ENCODE measurements at places on chromosomes 13 and 19. TPM values are rescaled to one million over a fixed set of nuclear protein-coding genes. Genes with fewer than 3 reads are reported as not detected.

Gene LIM2
- not detected for total RNA-seq

Gene CNFN
- 2.0 TPM for total RNA-seq

Gene DEDD2
- 33.7 TPM for total RNA-seq

Gene CLEC4M
- total RNA-seq, result not detected

Gene CCDC8
- 8.8 TPM for total RNA-seq

Gene LRP3
- total RNA-seq, result 8.4 TPM

Gene RGL3
- not detected for total RNA-seq

Gene ZNF583
- total RNA-seq, result 4.1 TPM

Gene PSG11
- not detected for total RNA-seq

Gene GJB6
- total RNA-seq, result not detected

Gene APBA3
- total RNA-seq, result 30.9 TPM

Gene TRIM28
- 591 TPM for total RNA-seq

Gene CD37
- not detected for total RNA-seq

Gene CSNK1G2
- total RNA-seq, result 54.1 TPM

Gene MAMSTR
- total RNA-seq, result 0.34 TPM

Gene ZNF530
- total RNA-seq, result 7.5 TPM

DNA sequence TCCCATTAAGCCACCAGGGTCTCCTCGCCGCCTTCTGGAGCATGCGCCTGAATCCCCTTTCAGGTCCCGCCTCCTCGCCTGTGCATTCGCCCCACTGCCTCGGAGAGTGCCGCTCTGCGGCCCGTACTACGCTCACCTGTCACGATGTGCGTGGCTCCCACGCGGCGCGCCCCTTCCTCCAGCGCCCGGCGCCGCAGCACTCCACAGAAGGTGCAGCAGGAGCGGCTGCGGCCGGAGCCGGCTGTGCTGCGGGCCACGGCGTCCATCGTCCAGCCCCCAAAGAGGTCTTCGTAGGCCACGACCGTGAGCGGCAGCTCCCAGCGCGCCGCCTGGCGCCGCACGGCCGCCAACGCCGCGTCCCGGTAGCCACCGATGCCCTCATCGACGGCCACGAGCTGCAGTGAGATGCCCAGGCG lies 4.3 kb downstream of the CTU1 start:
- DNase-seq, result no peak

DNA sequence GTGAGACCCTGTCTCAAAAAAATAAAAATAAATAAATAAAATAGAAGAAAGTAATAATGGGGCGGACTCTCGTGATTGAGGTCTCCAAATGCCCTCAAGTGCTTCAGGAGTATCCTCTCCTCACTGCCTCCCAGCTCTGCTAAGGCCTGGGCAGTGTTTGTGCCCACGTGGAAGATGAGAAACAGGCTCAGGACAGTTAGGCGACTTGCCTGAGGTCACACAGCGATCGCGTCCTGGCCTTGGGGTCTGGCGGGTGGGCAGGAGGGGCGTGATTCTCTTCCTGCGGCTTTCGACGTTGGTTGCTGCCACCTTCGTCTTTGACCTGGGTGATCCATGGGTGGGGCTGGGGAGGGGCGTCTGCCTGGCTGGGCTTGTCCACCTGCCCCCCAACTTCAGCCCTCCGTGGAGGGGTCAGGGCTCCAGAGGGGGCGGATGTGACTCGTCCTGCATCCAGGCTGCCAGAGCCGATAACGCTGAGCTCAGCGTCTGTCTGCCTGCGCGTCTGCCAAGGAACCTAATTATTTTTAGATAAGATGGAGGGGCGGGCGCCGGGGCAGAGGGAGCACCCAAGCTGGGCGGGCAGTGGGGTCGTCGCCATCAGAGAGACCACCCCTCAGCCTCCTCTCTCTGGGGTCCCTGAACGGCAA lies 56.9 kb downstream of the NFIC start:
- no peak for DNase-seq

DNA sequence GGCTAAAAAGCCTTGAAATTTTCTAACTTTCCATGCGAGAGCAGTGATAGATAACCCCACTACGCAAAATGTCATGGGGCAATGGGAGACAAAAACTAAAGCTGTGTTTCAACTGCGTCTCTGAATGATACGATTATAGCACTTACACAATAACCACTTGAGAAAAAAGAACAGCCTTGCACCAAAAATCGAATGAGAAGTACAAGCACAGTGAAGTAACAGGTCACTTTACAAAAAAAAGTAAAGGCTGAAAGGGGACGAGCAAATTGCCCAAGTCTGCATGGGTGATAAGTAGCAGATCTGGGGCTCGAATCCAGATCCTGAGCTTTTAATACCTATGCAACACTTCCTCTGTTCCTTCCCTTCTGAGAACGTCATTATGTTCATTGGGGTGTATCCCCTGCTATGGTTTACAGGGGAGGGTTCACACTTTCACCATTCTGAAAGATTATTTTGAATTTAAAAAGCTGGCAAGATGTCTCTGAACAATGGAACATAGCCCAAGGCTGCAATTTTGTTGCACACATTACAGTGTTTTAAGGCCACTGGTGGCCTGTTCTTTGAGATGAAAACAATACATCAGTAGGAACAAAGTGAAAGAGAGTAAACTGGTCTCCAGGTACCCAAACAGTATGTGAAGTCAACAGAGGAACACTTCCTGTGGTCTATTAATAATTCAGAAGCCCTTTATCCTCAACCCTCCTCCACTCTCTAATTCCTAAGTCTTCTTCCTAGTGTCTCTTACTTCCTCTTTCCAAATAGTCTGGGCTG lies 3.2 kb downstream of the CPB2 start:
- DNase-seq, result no peak

- no peak for DNase-seq
These were observed 16.2 kb downstream of the PPP1R12C start for GRCh38 chr19:55101261-55101660.

GRCh38 chr13:79825959-79826358 lies 345.0 kb downstream of the NDFIP2 start:
- no peak for DNase-seq

GRCh38 chr19:21398851-21399250 lies 1.9 kb downstream of the ZNF493 start:
- no peak for DNase-seq

DNA sequence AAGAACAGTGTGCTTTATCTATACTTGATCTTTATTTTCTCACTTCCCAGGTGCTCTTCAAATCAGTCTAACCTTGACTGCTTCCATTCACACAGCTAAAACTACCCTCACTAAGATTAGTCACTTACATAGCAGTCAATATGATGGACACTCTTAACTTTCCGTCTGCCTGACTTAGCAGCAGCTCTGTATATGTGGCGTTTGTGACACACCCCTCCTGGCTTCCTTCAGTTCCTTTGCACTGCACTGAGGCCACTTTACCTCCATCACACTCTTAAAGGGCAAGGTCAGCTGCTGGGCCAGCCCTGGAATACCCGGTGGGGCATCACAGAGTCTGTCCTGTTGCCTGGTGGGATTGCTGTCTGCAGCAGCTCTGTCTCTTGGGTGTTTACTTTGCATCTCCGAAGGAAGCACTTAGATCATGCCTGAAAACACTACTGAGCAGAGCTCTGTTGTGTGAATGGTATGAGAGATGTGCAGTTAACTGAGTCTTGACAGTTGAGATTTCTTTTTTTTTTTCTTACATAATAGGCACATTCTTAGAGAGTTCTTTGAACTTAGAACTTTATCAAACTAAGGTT lies 35.6 kb upstream of the IL17D start:
- DNase-seq, result no peak

DNA sequence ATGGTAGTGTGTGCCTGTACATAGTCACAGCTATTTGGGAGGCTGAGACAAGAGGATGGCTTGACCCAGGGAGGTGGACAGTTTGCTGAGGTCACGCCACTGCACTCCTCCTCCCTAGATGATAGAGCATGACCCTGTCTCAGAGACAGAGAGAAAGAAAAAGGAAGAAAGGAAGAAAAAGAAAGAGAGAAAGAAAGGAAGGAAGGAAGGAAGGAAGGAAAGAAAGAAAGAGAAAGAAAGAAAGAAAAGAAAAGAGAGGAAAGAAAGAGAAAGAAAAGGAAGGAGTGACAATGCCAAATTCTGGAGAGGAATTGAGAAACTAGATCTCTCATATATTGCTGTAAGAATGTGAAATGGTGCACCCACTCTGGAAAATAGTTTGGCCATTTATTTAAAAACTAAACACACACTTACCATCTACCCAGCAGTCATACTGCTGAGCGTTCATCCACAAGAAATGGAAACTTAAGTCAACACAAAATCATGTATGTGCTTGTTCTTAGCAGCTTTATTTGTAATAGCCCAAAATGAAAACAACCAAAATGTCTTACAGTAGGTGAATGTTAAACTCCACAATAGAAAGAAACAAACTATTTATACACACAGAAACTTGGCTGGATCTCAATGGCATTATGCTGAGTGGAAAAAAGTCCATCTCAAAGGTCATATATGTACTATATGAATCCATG lies 7.5 kb downstream of the TEX101 start:
- no peak for DNase-seq

DNA sequence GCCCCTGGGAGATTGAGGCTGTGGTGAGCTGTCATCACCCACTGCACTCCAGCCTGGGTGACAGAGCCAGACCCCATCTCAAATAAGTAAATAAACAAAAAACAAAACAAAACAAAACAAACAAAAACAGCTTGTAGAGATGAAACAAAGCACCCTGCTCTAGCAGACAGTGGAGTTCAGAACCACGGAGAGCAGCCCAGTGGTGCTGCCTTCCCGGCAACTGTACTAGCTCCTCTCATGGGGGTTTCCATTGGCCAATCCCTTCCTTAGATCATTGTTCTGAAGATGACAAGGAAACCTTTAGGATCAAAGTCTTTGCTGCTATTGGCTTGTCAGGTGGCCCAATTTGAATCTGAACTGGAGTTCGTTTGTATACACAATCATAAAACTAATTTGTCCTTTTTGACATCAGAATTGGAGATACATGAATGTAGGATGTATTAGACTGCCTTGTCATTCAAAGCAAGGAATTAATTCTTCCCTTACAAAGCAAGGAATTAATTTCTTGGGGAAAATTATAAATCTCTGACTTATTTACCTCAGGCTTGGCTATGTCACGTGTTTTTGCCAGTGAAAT lies 19.7 kb upstream of the SYCN start:
- DNase-seq, result peak; percentile 36

- DNase-seq, result no peak
These were observed 546.6 kb downstream of the DACH1 start for GRCh38 chr13:71320452-71320851.

DNA sequence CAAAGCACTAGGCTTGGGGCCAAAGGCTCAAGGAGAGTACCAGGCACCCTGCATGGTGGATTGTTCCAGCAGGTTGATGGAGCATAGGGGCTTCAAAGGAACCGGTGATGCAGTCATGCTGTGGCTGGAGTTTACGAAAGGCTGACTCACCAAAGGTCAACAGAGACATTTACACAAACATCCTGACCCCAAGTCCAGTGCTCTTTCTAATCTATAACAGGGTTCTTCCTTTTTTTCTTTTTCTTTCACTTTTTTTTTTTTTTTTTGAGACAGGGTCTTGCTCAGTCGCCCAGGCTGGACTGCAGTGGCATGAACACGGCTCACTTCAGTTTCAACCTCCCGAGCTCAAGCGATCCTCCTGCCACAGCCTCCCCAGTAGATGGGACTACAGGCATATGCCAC lies 35.6 kb upstream of the TPTE2 start:
- peak; percentile 61 for DNase-seq

DNA sequence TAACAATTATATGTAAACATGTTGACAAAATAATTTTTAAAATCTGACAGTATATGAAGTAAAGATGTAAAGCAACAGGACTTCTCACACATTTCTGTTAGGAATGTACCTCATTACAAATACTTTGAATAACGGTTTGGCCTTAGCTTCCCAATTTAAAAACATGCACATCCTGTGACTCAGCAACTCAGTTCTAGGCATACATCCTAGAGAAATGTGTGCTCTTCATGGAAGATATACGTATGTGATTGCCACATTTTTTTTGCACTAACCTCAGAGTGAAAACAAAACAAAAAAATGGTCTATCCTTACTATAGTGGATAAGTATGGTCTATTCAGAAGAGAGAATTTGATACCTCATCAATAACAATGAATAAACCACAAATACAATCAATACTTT lies 314.6 kb downstream of the LIG4 start:
- DNase-seq, result peak; percentile 32

GRCh38 chr13:46559272-46559805 lies 6.4 kb downstream of the LRCH1 start:
- no peak for DNase-seq

- peak; percentile 86 for DNase-seq
These were observed 20.9 kb downstream of the ZNF536 start for GRCh38 chr19:30393046-30393445.

DNA sequence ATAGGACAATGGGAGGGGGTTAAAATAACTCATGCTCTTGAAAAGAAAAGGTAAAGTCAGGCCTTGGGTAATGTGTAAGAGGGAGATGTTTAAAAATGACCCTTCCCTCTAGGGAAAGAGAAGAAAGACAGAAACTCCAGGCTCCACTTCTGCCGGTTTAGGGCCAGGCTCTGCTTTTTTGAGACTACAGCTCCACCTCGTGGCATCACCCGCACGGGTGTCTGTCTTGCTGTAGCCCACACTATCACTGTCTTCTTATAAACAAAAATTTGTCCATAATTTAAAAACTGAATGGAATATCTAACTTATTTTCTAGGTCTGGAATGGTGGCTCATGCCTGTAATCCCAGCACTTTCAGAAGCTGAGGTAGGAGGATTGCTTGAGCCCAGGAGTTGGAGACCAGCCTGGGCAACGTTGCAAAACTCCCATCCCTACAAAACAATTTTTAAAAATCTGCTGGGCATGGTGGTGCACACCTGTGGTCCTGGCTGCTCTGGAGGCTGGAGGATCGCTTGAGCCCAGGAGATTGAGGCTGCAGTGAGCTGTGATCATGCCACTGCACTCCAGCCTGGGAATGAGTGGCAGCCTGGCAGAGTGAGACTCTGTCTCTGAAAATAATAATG lies 65.1 kb upstream of the GTF3A start:
- peak; percentile 50 for DNase-seq

GRCh38 chr13:107974409-107974808 lies 240.9 kb downstream of the LIG4 start:
- DNase-seq, result no peak

DNA sequence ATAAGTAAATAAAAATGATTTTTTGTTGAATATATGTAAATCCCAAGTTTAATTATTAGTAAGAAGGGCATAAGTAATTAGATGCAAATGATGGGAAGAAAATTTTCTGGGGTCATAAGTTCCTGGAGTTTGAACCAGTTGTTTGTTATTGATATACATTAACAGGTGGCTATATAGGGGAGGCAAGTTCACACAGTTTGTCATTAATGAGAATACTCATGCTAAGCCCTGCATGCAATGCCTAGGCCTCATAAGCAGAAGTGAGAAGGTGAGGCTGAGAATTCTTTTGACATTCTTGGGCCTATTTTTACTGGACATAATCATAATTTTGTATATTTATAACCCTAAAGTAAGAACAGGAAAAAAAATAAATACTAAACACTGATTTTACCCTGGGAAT lies 1210.7 kb upstream of the PCDH9 start:
- DNase-seq, result no peak

DNA sequence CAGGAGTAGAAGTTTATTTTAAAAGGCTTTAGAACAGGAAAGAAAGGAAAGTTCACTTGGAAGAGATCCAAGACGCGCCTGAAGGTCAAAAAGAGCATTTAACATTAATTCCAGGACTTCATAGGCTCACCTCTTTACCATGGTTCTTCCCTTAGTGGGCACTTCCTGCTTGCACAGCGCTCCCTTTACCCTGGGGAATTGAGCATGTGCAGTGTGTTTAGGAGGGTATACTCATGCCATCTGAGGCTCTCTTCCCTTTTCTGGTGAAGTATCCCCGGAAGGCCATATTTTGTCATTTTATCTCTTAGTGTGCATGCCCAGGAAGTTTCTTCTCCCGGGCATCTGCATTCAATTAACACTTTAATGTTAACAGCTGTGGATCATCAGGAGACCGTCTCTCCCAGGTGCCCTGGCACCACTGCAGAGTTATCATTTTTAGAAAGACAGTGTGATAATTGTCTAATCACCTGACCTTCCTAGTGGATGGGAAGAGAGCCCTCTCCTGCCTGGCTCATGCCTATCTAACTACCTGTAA lies 66.1 kb upstream of the ABCC4 start:
- DNase-seq, result no peak
